ENCODE measurements at places on chromosomes 7 and 10. TPM values are rescaled to one million over a fixed set of nuclear protein-coding genes. Genes with fewer than 3 reads are reported as not detected.

The PPIA gene
- total RNA-seq: 4,000 TPM

The PDE6C gene
- not detected for total RNA-seq

The FANK1 gene
- total RNA-seq: 0.65 TPM

The RADIL gene
- 3.9 TPM for total RNA-seq

The CYP3A4 gene
- total RNA-seq: not detected

The CYP26C1 gene
- 1.9 TPM for total RNA-seq

The SHH gene
- total RNA-seq: not detected

The ACTL6B gene
- total RNA-seq: not detected

The SEMA3C gene
- total RNA-seq: 4.2 TPM

The TLX1 gene
- not detected for total RNA-seq

The CALML3 gene
- not detected for total RNA-seq

Data from dermis blood vessel endothelial cell (primary cell).